T-helper 1 cell treated with Interleukin-12 subunit alpha and Interleukin-12 subunit beta and Interleukin-4 antibody, amounts not matched to agents 30 ng/mL and 1 ng/mL, for 36 hours (primary cell): ENCODE measurements at places on chromosomes 13 and 19. TPM values are rescaled to one million over a fixed set of nuclear protein-coding genes. Genes with fewer than 3 reads are reported as not detected.

Gene TLE2
- 0.61 and 0.76 TPM in 2 replicates for total RNA-seq

Gene CEACAM3
- not detected in 2 replicates for total RNA-seq

Gene ZNF44
- 13.9 and 14.0 TPM in 2 replicates for total RNA-seq

Gene ARHGAP33
- total RNA-seq = 43.7 and 55.9 TPM in 2 replicates

Gene RASIP1
- 0.10 and 0.15 TPM in 2 replicates for total RNA-seq

Gene ZNF420
- 14.0 and 14.9 TPM in 2 replicates for total RNA-seq

Gene TJP3
- 1.3 and 1.5 TPM in 2 replicates for total RNA-seq

Gene CCDC70
- total RNA-seq = not detected in 2 replicates

Gene KCNRG
- 0.59 TPM in 1 of 2 replicates, not detected in the other for total RNA-seq

Gene LIM2
- not detected in 2 replicates for total RNA-seq

Gene MYPOP
- 9.4 and 10.4 TPM in 2 replicates for total RNA-seq

Gene TEX29
- total RNA-seq = 0.68 and 0.81 TPM in 2 replicates

Gene VSTM1
- total RNA-seq = not detected in 2 replicates

Gene PSG6
- not detected in 2 replicates for total RNA-seq

Gene N4BP2L1
- 22.2 and 23.2 TPM in 2 replicates for total RNA-seq

Gene FARP1
- total RNA-seq = 0.17 and 0.34 TPM in 2 replicates

Gene PPP5C
- total RNA-seq = 118 and 120 TPM in 2 replicates

Gene CDC37
- 253 and 263 TPM in 2 replicates for total RNA-seq

Gene SLC1A6
- total RNA-seq = not detected in 2 replicates

Gene ZNF491
- total RNA-seq = 0.44 and 1.1 TPM in 2 replicates

Gene NLRP5
- total RNA-seq = not detected in 2 replicates

Gene SOHLH2
- total RNA-seq = not detected in 2 replicates

Gene DDA1
- total RNA-seq = 44.5 and 45.8 TPM in 2 replicates

Gene DCAF15
- total RNA-seq = 69.3 and 76.4 TPM in 2 replicates

Gene RGS9BP
- total RNA-seq = 0.15 TPM in 1 of 2 replicates, not detected in the other

Gene RNF17
- not detected in 2 replicates for total RNA-seq

Gene MISP
- not detected in 2 replicates for total RNA-seq

Gene CYP2A7
- not detected in 2 replicates for total RNA-seq

Gene CGB5
- not detected in 2 replicates for total RNA-seq

Gene GJB6
- 0.96 and 1.3 TPM in 2 replicates for total RNA-seq

Gene ADAMTSL5
- total RNA-seq = 2.5 and 3.2 TPM in 2 replicates

Gene CSNK1A1L
- total RNA-seq = not detected in 2 replicates

Gene ATP4A
- total RNA-seq = not detected in 2 replicates

Gene PSG11
- total RNA-seq = not detected in 2 replicates

Gene SLC10A2
- not detected in 2 replicates for total RNA-seq

Gene MEIOSIN
- not detected in 2 replicates for total RNA-seq

Gene SUCLA2
- total RNA-seq = 40.2 and 40.4 TPM in 2 replicates

Gene IGFL1
- not detected in 2 replicates for total RNA-seq

Gene PRR20B
- not detected in 2 replicates for total RNA-seq

Gene MED4
- 62.2 and 66.8 TPM in 2 replicates for total RNA-seq

Gene GGN
- 0.27 TPM in 1 of 2 replicates, not detected in the other for total RNA-seq

Gene TYROBP
- total RNA-seq = not detected in 2 replicates

Gene XRCC1
- 28.6 and 30.5 TPM in 2 replicates for total RNA-seq

Gene FLT1
- total RNA-seq = 3.4 and 3.9 TPM in 2 replicates
